ENCODE measurements at places on chromosomes 3 and 15.

- no peak for DNase-seq
These were observed 632.2 kb downstream of the MAGI1 start for GRCh38 chr3:65406470-65406869.

DNA sequence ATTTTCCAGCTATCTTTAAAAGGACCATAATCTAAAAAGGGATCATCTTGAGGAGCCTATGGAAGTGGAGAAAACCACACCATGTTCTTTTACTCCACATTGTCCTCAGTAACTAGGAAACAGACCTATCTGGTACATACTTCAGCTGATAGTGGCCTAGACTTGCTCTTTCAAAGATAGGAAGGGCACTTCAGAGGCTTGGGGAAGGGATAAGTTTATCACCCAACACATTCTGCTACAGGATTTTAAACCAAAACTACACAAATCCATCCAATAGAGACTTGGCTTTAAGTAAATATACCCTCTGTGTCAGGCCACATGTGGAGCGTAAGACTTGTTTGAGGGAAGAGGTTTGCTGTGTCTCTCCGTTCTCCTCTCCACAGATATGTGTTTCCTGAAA lies 35.4 kb downstream of the CP start:
- no peak for DNase-seq

DNA sequence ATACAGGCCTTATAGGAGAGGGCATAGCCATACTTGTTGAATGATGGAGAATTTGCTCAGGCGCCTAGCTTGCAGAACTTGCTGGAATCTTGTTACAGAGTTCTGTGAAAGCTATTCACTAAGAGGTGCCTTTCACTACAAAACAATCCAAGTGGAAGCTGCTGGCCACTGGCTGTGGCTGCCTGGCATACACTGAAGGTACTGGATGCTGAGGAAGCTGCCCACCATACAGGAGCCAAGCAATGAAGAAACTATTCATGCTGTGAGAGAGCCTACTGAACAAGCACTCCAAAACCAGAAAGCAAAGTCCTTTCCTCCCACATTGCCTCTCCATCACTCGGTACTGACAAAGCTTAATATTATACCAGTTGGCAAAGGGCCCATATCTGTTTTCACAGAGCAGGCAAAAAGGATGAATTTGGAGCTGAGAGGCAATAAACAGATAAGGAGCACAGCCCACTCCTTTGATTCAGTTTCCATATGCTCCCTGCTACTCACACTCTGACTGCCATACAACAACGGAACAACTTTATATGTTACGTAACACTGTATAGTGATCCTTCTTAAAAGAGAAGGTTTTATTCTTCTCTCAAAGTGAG lies 192.6 kb upstream of the ALCAM start:
- DNase-seq, result no peak

DNA sequence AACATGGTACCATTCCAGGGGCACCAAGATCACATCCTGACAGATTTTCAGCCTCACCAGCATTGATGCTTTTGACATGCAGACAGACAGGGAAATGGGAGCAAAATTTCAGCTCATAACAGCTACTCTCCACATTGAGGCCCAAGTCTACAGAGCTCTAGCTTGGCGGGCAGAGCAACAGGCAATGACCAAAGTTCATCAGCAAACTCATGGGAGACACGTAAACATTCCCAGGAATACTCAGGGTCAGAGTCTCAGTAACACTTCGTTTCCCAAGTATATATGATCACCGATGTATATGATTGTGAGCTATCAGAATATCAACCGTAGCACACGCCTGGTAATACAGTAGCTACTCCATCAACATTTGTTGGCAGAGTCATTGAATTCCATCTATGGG lies 59.2 kb upstream of the SLC24A5 start:
- no peak for DNase-seq

DNA sequence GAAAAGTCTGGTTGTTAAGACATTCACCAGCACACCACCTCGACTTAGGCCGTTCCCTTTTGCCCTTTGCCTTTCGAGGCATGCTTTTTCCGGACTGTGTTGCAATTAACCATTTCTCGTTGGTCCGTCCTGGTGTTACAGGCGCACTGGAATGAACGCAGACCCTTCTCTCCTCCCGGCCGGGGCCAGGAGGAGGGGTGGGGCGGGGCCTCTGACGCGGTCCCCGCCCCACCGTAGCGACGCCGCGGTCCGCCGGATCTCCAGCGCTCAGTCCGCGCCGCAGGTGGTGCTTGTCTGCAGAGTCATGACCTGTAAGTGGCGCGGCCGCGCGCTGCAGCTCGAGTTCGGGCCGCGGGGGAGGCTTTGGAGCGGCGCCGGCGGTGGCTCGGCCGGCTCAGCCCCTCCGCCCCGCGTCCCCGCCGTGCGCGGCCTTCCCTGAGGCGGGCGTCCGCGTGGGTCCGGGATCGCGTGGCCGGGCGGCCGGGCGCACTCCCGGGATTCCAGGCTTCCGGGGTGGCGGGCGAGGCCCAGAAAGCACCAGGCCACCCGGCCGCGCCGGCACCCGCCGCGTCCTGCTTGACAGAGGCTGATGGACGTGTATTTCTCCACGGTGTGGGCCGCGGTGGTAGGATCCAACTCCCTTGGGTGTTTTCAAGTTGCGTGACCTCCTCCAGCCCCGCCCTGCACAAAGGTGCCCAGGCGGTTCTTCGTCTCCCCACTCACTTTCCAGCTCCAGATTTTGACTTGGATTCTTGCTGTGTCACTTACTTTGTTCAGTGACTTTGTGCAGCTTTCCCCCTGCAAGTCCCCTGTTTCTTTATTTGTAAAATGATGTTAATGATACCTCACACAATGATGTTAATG lies at the start of gene NIT2:
Gene NIT2 (plus strand): TSS at position 270 of the 864 bp plus-strand sequence. CDS start 35 bp downstream, at position 305.
- DNase-seq, result peak; percentile 73

DNA sequence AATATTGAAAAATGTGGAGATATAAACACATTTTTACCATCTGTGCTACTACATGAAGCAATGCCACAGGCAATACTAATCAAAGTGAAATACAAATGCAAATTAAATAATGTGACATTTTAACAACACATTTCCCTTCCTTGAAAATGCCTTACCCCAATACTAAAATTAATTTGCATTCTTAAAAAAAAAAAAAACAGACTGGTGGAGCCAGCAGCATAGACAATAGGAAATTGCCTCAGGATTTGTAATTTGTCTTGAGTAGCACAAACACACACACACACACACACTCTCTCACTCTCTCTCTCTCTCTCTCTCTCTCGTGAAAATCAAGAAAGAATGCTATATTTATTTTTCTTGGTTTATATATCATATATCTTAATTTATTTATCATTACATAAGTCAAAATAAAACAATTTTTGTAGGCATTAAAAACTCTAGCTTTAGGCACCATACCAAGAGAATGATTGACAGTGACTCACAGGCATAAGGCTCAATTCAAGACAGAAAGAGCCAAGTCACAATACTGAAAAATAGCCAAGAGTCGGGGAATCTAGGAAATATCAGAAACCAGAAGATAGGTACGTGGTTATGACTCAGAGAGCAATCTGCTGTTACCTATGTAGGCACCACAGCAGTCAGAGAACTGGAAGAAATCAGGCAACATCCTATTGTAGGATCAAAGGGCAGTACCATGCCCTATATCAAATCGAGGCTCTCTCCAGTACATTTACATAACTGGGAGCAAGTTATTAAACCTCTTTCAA lies 23.0 kb downstream of the SUCNR1 start:
- DNase-seq, result no peak

DNA sequence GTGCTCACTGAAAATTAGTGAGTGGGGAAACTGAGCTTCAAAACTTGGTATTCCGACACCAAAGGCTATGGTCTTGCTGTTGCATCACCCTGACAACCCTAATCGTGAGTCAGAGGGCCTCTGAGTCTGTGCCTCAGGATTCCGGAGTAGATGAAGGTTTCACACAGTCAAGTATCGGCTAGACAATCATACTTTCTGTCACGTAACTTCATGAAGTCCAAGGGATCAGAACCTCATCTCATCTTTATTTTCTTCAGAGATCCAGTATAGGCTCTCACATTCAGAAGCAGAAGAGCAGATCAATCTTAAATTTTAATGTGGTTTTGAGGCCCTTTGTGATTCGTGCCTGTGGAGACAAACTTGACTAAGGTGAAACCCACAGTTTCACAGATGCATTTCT lies 26.1 kb upstream of the NECTIN3 start:
- DNase-seq, result no peak

- no peak for DNase-seq
These were observed 242.6 kb upstream of the TPRG1 start for GRCh38 chr3:188929137-188929536.

- DNase-seq, result no peak
These were observed 93.9 kb downstream of the PCCB start for GRCh38 chr3:136343873-136344555.
